ENCODE measurements at places on chromosomes 1 and 21.

DNA sequence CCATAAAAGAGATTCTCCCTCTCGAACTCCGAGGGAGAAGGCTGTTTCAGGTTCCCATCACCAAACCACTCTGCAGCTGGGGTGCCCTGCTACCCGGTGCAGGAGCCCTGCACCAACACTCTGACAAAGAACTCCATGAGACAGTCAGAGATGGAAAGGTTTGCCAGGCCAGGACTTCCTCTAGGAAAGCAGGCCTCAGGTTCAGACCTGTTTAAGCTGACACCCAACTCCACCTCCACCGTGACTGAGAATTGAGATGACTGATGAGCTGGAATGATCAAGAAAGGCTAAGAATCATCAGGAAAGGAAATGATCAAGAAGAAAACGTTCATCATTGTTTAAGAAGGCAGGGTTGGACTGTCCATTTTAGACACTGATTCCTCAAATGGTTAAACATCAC lies 46.2 kb upstream of the KCNE1 start:
- no peak for DNase-seq

DNA sequence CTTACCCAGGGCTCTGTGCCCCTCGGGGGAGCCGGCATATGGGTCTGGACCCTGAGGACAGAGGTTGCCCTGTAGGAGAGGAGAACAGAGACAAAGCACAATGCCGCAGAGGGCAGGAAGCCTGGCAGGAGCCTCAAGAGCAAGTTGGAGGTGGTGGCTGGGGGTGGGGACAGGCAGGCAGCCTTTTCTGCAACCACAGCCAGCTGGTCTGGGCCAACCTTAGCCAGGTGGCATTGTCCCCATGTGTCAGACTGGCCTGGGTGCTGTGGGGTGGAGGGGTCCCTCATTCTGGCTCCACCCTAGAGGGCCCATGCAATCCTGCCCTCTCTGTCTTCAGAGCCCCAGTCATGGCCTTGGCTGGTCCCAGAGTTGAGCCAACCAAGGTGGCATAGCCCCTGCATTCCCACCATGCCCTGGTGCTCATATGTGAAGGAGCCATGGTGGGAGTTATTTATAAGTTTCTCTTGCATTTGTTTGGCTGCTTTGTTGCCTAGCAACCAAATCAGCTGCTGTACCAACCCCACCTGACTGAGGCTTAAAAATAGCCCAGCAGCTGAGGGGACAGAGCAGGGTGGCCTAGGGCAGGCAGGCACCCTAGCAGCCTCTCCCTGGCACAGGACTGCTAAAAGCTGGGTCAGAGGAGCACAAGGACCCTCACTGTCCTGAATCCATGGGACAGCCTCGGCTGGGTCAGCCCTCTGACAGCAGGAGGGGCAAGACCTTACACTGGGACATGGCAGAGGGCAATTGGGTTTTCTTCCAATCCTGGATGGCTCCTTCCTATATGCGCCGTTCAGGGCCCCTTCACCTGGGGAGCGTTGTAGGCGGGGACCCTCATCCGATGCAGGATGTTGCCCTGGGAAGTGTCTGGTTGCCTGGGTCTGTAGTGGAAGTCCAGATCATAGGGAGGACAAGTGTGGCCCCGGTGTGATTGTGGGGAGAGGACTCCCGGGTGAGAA lies 19.5 kb downstream of the MAP7D1 start:
- DNase-seq: peak; percentile 69

- no peak for DNase-seq
Observed at GRCh38 chr1:175200678-175201521, 8.3 kb upstream of the KIAA0040 start.

DNA sequence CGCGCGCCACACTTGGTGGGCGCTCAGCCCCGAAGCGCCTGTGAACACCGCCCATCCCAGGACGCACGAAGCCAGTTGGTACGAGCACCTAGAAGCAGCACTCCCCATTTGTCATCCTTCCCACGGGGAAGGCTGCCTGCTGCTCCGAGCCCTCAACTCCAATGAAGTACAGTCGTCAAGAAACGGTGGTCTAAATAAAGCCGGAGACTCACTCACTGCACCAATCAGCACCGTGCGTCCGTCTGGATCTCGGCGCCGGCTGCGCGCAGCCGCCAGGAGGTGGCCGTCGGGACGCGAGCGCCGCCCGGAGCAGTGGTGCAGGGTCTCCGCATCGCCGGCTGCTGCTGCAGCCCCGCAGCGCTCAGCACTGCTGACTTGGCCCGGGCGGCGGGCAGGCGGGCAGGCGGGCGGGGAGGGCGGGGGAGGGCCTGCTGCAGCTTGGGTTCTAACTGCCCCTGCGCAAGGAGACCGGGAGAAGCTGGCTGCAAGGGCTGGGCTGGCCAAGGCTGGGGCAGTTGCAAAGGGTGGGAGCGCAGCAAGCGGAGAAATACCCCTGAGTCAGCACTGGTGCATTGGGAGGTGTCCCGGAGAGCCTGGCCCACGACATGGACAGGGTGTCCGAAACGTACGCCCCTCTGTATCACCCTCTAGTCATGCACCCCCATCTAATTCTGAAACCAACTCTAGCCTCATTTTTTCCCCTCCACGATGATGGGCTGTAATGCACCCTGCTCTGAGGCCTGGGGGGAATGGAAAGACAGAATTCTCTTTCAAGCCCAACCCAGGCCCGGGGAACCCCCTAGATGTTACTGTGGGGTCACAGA lies 35.8 kb upstream of the H6PD start:
- peak; percentile 45 for DNase-seq

- peak; percentile 64 for DNase-seq
Observed at GRCh38 chr1:110554871-110555801, 36.2 kb upstream of the KCNA10 start.

DNA sequence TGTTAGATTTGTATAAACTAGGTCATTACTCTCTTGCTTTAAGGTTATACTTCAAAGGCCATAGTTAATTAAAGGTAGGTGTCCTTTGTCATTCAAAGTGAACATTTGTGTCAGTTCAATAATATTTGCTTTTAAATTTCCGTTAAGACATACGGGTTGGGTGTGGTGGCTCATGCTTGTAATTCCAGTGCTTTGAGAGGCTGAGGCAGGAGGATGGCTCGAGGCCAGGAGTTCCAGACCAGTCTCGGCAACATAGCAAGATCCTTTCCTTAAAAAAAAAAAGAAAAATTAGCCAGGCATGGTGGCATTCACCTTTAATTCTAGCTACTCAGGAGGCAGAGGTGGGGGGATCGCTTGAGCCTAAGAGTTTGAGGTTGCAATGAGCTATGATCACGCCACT lies 80.4 kb downstream of the KIF26B start:
- no peak for DNase-seq

DNA sequence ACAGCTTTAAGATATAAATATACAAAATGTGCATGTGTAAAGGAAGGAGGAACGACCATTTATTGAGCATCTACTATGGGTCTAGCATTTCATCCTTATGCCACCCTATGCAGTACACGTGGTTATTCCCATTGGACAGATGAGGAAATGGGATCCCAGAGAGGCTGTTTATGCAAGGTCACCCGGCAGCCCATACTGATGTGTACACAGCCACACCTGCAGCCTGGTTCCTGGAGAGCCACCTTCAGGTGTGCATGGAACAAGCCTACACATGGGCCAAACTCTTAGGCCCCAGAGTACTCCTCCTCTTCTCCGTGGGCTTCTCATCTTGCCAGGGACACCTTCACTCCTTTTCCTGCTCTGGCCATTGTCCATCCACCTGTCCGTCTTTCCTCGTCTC lies 108.8 kb downstream of the PAX7 start:
- DNase-seq: no peak

GRCh38 chr1:187943606-187944403 lies 1115.1 kb downstream of the PLA2G4A start:
- DNase-seq: no peak

DNA sequence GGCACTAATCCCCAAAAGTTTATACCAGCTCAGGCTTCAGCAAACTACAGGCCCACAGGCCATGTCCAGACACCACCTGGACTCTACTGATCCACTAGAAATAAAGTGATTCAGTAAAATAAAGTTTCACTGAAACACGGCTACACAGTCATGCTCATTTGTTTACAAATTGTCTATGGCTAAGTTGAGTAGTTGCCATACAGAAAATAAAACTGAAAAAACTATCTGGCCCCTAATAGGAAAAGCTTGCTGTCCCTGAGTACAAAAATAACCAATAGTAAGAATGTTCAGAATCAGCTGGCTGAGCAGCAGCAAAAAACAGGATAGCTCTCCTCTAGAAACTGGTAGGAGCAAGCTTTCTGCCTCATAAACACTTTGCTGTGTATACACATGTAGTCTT lies 221.5 kb downstream of the RERE start:
- no peak for DNase-seq

Data from occipital lobe (tissue), 3 donors.